ENCODE measurements at places on chromosomes 5 and 9.

GRCh38 chr9:121914604-121915303 lies 178.4 kb downstream of the TTLL11 start:
- no peak for DNase-seq

DNA sequence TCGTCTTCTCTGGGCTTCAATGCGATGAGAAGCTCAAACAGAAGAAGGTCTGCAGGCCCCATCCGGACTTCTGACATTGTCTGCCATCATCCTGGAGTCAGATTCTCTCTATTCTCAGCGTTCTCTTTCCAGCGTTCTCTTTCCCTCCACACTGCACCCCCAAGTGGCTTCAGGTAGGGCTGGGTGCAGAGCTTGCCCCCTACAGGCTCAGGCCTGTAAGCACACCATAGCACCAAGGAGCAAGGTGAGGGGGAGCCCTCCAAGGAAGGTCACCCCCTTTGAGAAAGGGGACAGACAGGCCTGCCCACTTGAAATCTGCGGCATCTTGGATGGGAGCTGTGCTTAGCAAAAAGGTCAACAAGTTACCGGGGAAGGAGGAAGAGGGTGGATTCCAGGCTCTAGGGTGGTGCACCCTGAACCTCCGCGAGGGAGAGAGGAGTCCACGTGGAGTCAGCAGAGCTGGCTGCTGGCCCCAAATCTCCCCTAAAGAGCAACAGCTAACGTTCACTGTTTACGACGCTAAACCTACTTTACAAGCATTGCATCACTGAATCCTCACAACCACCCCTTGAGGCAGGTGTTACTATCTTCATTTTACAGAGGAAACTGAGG lies 27.5 kb downstream of the GPX3 start:
- DNase-seq = no peak

DNA sequence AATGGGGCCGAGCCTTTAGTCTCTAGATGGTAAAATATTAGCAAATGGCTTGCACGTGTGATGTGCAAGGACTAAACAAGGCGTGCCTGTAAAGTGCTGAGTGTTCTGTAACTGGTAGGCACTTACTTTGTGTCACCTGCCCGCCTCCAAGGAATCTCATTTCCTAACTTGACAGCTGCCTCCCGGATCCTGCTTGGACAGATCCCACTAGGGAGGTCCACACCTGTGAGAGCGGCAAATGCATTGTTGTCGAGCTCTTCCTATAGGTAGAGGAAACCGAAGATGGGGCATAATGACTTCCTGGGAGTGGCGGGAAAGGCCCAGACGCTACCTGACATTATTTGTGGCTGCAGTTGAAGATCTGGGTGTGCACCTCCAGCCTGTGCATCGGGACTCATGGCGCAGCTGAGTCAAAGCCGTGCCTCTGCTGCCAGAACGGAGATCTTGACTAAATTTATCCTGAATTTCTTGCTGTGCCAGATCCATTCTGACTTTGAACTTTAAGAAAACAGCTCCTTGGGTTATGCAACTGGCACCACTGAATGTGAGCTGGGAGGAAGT lies 79.8 kb downstream of the TENT4A start:
- DNase-seq = no peak

GRCh38 chr5:150246835-150247234 lies 42.7 kb downstream of the CAMK2A start:
- no peak for DNase-seq

DNA sequence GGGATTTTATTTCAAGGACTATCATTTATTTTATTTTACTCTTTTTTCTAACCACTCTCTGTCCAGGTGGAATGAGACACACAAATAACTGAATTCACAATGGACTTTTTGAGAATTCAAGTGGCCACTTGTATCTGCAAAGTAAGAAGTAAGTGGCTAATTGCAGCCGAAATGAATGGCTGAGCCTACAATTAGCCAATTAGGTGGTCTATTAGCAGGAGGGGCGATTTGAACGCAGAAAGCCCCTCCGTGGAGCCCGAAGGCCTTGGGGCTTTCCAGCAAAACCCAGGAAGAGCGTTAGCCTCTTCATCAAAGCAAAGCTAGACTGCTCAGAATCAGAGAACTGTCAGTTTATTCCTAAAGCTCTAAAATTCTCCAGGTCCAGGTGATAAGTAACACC lies 176.9 kb downstream of the EBF1 start:
- no peak for DNase-seq

DNA sequence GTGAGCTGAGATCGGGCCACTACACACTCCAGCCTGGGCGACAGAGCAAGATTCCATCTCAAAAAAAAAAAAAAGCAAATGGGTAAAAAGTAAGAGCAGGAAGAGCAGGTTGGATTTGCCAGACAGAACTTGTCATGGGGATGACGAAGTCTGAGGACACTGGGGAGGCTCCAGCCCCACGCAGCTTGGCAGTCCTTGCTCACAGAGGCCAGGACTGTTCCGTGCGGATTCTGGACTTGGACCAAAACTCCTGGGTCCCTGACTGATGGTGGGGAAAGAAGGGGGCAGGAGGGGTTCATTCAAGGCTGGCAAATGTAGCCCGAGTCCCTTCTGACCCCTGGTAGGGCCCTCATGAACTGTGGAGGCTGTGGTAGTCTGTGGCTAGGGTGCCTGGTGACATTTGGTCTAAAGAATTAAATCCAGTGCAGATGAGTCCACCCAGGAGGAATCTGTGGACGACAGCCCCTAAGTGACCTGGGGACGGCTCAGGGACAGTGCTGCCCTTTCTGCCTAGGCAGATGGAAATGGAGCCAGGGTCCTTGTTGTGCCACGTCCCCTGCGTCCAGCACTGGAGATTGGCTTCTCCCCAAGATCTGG lies 3.1 kb downstream of the FGD3 start:
- no peak for DNase-seq

GRCh38 chr9:89866701-89867100 lies 261.9 kb downstream of the GADD45G start:
- DNase-seq = no peak

DNA sequence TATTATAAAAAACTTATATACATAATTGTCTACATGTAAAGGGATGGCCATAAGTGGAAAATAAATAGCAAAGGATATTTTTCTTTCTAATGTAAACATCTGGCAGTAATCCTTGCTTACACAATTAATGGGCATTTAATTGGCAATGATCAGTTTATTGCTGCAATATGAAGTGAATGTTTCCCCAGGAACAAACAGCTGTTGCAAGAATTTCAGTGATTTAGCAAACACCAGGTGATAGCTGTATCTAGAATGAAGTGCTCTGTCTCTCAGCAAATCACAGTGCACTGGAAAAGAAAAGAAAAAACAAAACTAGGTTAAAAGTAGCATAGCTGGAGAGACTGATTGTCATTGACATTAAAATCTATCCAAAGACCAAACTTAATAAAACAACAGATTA lies 594.5 kb upstream of the ARRDC3 start:
- no peak for DNase-seq

DNA sequence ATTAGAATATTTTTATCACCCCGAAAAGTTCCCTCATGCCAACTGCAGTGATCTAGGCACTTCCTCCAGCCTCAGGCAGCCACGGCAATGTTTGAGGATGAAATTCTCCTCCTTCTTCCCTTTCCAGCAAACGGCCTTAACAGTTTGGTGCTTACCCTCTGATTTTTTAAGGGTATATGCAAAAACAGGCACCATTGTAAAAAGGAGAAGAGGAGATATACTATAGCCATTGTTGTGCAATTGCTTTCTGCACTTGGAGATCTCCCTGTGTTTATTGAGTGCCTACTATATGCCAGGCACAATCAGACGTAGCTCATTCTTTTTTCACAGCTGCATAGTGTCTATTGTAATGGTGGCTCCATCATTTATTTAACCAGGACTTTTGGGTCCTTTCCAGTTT lies 29.4 kb downstream of the GSN start:
- peak; percentile 85 for DNase-seq

DNA sequence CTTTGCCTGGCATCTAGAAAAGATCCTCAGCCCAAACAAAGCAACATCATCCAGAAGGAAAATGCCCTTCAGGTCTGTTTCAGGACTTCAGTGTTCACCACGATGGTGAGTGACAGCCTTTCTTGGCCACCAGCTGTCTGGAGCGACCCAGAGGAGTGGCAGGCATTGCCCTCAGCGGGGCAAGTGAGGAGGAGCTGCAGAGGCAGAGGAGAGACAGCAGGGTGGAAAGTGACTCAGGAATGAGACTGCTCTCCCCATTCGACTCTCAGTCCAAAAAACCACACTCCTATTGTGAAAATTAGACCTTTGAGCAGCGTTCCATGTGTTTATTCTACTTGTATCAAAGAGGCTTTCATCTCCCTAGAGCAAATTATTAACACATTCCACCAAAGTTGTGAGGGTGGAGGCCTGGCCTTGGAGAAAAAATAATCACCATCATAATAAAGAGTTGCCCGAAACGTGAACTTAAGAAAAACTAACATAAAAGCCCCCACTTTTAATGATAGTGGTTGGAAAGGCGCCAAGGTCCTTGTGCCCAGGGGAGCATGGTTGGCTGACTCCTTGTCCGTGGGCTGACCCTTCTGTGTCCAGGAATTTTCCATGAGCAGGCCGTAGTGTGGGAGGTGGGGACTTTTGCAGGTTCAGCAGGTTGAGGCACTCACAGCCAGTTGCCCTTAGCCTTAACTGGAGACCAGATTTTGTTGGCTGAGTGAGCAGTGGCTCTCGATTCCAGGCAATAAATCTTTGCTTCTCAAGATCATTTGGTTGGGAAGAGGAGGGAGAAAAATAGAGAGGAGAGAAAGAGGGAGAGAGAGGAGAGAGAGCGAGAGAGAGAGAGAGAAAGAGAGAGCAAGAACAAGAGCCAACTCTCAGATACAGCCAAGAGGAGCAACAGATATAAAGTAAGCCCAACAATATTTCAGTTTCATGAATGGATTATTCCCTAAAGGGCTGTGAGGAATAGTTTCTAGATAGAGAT lies 125.9 kb upstream of the ANKRD55 start:
- DNase-seq = no peak

DNA sequence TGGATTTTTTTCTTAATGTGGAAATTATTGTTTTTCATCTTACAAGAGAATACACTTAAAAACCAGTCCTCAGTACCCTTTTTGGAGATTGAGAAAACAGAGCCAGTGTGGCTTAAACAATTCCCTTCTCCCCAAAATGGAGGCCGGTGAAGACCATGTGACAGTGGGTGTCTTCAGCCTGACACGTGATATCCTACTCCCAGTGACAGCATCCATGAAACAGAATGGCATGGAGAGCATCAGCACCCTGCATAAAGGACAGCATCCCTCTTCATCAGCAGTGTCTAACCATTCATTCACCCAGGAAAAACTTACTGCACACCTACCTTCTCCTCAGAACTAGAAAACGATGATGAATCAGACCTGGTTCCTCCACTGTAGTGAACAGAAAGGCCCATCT lies 103.4 kb upstream of the RAI14 start:
- no peak for DNase-seq

DNA sequence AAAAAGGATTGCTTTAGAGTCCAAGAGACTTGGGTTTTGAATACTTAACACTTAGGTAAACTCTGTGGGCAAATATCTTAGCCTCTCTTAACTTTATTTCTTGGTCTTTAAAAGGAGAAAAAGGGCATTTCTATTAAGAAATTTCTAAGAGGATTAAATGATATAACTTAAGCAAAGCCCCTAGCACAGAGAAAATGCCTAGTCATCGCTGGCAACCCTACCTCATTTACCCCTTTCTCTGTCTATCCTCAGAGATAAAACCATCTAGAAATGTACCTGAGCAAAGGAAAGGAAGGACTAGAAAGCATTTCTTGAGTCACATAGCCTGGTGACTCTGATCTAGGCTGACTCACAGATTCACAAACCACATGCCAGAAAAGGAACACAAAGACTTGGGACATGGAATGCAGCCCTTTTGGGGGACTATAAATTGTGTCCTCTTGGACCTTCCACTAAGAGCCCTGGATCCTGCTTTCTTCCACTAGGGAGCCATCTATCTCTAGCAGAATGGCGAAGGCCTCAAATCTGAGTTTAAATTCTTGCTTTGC lies 120.6 kb downstream of the FOXD1 start:
- no peak for DNase-seq

GRCh38 chr9:71003346-71003745 lies 118.1 kb downstream of the TRPM3 start:
- no peak for DNase-seq

DNA sequence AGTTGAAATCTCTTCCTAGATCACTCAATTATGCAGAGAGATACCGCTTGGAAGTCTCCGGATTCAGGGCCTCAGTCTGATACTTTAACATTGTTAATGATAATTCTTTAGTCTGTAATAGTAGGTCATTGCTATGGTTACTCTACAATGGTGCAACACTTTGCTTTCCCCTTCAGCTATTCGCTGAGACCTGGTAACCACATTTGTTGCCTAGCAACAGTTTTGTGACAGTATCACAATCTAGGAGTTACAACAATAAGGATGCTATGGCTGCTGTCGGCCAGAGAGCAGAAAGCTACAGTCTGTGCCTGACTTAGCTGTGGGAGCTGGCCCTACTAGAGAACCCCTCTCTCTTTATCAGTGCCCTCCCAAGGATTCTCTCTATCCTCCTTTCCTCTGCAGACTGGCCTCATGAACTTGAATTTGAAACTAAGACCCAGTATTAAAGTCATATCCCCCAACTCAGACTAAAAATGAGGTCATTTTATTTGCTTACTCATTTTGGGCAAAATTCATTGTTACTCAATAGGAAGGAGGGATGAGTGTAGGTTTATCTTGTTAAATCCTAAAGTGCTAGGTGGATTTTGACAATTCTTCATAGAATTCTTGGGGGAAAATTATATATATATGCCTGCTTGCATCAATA lies 39.3 kb downstream of the NR2F1 start:
- DNase-seq = peak; percentile 42

- no peak for DNase-seq
Observed at GRCh38 chr9:122126331-122127261, 33.0 kb downstream of the NDUFA8 start.

DNA sequence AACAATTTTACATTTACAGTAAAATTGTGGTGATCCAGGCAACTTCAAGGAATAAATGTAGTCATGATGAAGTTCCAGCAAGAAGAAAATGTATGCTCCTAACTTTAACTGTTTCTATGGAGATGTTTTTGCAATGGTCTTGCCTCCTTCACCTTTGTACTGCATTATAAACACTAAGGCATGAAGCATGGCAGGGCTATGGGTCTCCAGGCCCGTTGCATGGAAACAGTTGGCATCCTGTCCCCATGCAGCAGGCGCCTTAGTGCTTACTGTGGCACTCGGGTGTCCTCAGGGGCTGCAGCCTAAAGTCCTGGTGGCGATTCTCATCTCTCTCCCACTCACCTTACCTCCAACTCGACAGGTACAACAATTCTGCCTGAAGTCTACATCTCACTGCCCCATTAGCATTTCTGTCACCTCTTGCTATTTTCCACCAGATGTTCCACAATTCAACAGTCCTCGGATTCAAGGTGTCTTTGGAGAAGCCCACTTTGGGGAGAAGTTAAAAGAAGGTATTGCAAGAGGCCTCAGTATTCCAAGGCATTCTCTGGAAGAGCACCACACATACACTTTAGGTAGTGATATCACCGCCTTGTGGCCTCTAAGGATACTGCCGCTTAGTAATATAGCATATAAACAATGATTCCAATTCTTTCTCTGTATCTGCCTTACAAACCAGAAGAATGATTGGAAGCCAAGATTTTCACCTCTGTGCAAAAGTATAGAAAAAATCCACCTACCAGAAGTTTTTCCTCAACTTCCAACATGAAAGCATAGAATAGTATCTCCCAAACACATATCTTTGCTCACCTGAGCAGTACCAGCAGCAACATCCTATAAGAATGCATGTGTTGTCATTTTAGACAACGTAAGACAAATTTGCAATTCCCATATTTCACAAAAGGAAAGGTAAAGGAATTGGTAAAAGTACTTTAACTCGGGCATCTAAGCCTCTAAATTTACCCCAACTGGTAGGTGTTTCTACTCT lies 5.1 kb downstream of the LIFR start:
- peak; percentile 12 for DNase-seq

- DNase-seq = no peak
Observed at GRCh38 chr9:114080773-114081440, 2.8 kb upstream of the AMBP start.

Data from AML-193 (cell line).